ENCODE measurements at places on chromosomes 7 and 10. TPM values are rescaled to one million over a fixed set of nuclear protein-coding genes. Genes with fewer than 3 reads are reported as not detected.

The INMT gene
- 0.13 TPM for total RNA-seq

The GDF2 gene
- not detected for total RNA-seq

The EPHA1 gene
- 51.5 TPM for total RNA-seq

The MACROH2A2 gene
- total RNA-seq = 11.5 TPM

The PDSS1 gene
- total RNA-seq = 6.1 TPM

The OR2A42 gene
- total RNA-seq = not detected

The BMPR1A gene
- total RNA-seq = 32.6 TPM

The DCLRE1A gene
- total RNA-seq = 6.8 TPM

The NSUN6 gene
- total RNA-seq = 10.8 TPM

The RSPH10B2 gene
- not detected for total RNA-seq

The CYP2W1 gene
- not detected for total RNA-seq

The INA gene
- total RNA-seq = 0.26 TPM

The PON3 gene
- total RNA-seq = 0.64 TPM

The GBX1 gene
- not detected for total RNA-seq

The EN2 gene
- not detected for total RNA-seq

The PNLIPRP1 gene
- total RNA-seq = not detected

The RAB11FIP2 gene
- 12.6 TPM for total RNA-seq

The PDK4 gene
- 0.53 TPM for total RNA-seq

The RBM20 gene
- not detected for total RNA-seq

The CALCR gene
- total RNA-seq = not detected

The AUTS2 gene
- total RNA-seq = 9.5 TPM

The TSPAN13 gene
- total RNA-seq = 32.6 TPM

The SLC35G1 gene
- 2.1 TPM for total RNA-seq

The GPR15LG gene
- 0.53 TPM for total RNA-seq

The LIPK gene
- 0.13 TPM for total RNA-seq
